Fibroblast of skin of left biceps (primary cell): ENCODE measurements at places on chromosomes 2 and 18.

DNA sequence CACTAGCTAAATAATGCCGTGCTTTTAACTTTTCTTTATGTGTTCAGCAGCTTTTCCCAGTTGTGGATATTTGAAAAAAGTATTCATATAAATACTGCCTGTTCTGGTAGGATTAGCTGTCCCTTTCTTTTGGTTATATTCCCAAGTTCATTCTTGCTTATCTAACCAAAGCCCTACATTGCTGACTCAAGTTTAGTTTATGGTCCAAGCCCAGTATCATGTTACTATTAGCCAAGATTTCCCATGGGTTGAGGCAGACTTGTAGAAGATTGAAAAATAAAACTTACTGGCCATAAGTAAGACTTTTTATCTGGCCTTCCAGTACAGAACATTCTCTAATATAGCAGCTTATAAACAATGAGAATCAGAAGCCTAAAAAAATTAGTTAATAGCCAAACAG is 49.7 kb upstream of the NFE2L2 start:
- no peak for DNase-seq

DNA sequence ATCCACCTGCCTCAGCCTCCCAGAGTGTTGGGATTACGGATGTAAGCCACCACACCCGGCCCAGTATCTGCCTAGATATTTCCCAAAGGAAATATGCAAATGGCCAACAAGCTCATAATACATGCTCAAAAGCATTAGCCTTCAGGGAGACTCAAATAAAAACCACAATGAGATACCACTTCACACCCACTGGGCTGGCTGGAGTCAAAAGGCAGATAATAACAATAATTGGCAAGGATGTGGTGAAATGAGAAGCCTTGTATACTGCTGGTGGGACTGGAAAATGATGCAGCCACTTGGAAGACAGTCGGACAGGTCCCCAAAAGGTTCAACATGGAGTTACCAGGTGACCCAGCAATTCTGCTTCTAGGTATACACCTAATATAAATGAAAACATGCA is 20.5 kb upstream of the ZNF516 start:
- DNase-seq, result no peak

- peak; percentile 28 for DNase-seq
These were observed 529.8 kb upstream of the VRK2 start for GRCh38 chr2:57516698-57517340.

DNA sequence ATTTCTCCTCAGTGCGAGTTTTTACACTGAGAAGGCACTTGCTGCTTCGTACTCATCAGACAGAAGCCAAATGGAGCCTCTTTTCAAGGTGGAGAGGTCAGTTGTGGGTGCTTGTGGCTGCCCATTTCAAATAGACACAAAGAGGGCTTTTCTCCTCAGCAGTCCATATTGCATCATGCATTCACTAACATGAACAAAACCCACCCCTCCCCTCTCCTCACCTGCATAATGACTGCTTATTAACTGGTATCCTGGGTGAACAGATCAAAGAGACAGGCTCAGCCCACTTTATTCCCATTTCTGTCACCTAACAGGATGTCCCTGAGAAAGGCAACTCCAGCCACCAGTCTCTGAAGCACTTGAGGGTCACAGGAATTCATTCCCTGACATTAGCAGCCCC is 28.9 kb downstream of the KLF7 start:
- DNase-seq, result no peak

- peak; percentile 36 for DNase-seq
These were observed 246.8 kb downstream of the RAD51AP2 start for GRCh38 chr2:17271416-17271815.

GRCh38 chr2:64685430-64685829 is 31.7 kb upstream of the SERTAD2 start:
- DNase-seq, result no peak

DNA sequence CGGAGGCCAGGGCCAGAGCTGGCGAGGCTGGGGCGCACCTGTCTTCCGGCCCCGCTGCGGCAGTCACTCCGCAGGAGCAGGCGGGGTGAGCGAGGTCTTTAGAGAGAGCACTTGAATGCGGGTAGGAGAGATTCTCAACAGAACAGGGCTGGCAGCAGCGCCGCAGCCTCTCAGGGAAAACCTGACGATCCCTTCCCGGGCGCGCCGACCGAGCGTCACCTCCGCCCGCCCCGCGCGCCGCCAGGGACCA is 526 bp downstream of the PRKRA start:
- no peak for DNase-seq

GRCh38 chr2:215780907-215781685 is 232.3 kb downstream of the MREG start:
- no peak for DNase-seq

GRCh38 chr2:69054431-69054830 is 41.5 kb downstream of the ANTXR1 start:
- DNase-seq, result no peak

DNA sequence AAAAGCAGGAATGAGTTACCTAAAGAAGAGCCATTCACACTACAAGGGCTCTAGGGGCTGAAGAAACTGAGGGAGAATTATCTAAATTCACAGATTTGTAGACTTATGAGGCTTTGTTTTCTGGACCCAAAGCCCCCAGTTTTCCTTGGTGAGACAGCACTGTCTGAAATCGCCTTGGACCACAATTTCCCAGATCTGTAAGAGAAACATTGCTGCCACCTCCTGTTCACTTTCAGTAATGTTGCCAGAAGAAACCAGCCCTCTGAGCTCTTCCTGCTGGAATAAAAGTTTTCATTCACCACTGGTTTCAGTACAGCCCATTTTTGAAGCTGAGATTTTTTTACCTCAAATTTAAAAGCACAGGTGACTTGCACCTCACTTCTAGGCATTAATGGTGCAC is 169.2 kb downstream of the CDH20 start:
- DNase-seq, result peak; percentile 31

- no peak for DNase-seq
These were observed 50.8 kb upstream of the ITGA6 start for GRCh38 chr2:172376505-172377125.

GRCh38 chr18:61929881-61930640 is 37.3 kb upstream of the RNF152 start:
- no peak for DNase-seq

- DNase-seq, result no peak
These were observed 47.6 kb downstream of the STK17B start for GRCh38 chr2:196123679-196124373.

DNA sequence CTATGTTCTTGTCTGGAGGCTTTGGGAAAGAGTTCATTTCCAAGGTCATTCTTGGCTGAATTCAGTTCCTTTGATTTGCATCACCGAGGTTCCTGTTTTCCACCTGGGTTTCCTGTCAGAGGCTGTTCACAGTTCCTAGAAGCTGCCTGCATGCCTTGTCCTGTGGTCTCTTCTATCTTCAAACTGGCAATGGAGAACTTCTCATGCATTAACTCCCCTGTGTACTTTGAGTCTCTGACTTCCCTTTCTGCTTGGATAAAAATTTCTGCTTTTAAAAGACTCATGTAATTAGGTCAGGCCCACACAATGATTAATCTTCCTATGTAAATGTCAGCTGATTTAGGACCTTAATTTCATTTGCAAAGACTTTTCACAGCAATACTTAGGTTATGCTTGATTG is 499.3 kb upstream of the FANCL start:
- DNase-seq, result no peak

- no peak for DNase-seq
These were observed 18.0 kb upstream of the GLS start for GRCh38 chr2:190862571-190862991.

DNA sequence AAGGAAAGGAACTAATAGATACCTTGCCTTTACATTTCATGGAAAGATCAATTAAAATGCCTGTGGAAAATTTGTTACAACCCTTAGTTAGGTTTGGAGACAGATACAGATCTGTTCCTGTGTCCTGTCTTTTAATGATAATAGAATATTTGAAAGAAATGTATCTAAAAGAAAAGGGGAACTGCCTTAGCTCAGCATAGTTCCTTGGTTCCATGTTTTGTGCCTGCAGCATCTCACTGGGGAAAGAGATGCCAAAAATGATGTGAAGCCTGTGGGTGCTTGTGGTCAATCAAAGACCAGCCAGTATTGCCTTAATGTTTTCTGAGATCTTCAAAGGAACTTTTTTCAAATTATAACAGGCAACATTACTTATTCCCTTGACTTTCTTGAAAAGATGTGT is 147.6 kb downstream of the ADCYAP1 start:
- no peak for DNase-seq

DNA sequence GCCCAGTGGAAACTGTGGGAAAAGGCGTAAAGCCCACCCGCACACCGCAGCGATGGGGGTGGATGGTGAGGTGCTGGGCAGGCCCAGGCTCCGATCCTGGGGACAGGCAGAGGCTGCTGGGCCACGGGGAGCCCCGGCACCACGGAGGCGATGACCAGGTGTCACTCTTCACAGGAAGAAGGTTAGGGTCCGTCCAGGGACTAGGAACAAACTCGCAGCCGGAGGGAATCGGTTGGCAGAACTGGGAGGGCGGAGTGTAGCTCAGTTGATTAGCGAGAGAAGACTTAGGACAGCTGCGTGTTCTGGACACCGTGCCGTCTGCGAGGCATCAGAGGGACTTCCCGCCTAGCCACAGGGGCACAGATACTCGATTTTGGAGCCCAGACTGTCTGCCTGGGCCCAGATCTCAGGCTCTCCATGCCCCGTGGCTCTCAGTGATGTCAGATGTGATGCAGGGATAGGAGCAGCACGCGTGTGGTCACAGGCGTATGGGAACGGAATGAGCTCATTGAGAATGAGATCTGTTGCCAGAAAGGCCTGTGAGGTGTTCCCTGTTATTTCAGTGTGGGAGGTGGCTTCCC is 16.1 kb upstream of the ALLC start:
- no peak for DNase-seq

DNA sequence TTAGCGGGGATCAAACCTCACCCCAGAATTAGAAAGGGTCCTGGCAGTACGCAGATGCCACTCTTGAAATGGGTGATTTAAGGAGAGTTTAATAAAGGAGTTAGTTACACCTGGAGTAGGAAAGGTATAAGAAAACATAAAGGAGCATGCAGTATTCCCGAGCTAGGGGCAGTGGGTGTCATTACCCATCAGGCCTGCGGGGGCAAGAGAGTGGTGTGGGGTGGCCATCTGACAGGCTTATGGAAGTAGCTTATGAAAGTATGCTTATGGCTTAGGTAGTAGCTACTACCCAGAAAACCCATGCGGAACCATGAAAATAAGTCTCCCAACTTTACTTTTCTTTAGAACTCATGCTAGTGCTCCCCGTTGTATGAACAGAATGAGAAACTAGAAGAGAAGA is 568.9 kb upstream of the ACVR2A start:
- no peak for DNase-seq
